ENCODE measurements at places on chromosomes 2 and 18. TPM values are rescaled to one million over a fixed set of nuclear protein-coding genes. Genes with fewer than 3 reads are reported as not detected.

DNA sequence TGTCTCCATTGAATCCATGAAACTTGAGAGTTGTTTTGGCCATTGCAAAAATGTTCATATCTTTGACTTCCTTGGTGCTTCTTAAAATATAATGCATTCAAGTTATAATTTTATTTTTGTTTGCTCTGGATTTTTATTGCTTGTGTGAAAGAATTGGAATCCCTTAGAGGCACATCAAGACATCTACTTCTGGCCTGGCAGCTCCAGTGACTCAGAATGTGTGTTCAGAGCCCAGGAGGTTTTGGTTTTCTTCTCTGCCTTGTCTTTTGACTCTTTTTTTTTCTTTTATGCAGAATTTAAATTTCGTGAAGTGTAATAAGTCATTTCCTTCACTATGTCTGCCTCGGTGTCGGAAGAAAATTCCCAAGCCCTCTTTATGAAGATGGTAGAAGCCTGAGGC, 180.2 kb downstream of the LTBP1 start:
- no peaks in the 10 kb centered on the region for H3K27me3 ChIP-seq
- no peak overlapping the region for H3K4me3 ChIP-seq
- H3K4me1 ChIP-seq: no peaks in the 10 kb centered on the region
- DNase-seq: no peak
- H3K36me3 ChIP-seq: no peaks in the 10 kb centered on the region

GRCh38 chr2:158395166-158395565, 61.4 kb downstream of the CCDC148 start:
- H3K27ac ChIP-seq: no peak overlapping the region
- no peaks in the 10 kb centered on the region for H3K36me3 ChIP-seq
- H3K4me3 ChIP-seq: no peak overlapping the region

DNA sequence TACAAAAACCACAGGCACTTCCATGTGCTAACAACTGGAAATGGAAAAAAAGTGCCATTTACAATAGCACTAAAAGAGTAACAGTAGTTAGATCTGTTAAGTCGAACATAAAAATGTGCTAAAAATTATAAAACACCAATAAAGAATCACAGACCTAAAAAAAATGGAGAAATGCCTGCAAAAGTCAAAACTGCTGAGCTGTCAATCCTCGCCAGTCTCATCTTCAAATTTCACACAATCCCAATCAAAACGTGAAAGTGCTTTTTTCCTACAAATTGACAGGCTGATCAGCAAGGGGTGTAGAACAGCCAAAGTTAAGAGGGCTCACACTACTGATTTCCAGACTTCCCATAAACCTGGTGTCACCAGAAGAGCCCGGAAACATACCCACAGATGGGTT, 53.2 kb downstream of the ANO7 start:
- H3K27me3 ChIP-seq: no peaks in the 10 kb centered on the region
- H3K27ac ChIP-seq: no peak overlapping the region
- H3K36me3 ChIP-seq: peaks cover 57% of the 10 kb centered on the region
- no peak for DNase-seq
- no peaks in the 10 kb centered on the region for H3K4me1 ChIP-seq

CCDC148 gene
- not detected for total RNA-seq

GRCh38 chr2:233108611-233109490, 48.7 kb downstream of the INPP5D start:
- no peak overlapping the region for H3K27ac ChIP-seq
- no peak for DNase-seq
- H3K27me3 ChIP-seq: no peaks in the 10 kb centered on the region
- H3K4me3 ChIP-seq: no peak overlapping the region
